Activated naive CD4-positive, alpha-beta T cell treated with Interleukin-2 at 50 U/mL for 16 hours (primary cell): ENCODE measurements at places on chromosomes 12 and 14.

GRCh38 chr12:104011253-104011652, 38.7 kb downstream of the GLT8D2 start:
- no peak for DNase-seq

GRCh38 chr12:102204025-102204424, 6.4 kb upstream of the PMCH start:
- no peak for DNase-seq

DNA sequence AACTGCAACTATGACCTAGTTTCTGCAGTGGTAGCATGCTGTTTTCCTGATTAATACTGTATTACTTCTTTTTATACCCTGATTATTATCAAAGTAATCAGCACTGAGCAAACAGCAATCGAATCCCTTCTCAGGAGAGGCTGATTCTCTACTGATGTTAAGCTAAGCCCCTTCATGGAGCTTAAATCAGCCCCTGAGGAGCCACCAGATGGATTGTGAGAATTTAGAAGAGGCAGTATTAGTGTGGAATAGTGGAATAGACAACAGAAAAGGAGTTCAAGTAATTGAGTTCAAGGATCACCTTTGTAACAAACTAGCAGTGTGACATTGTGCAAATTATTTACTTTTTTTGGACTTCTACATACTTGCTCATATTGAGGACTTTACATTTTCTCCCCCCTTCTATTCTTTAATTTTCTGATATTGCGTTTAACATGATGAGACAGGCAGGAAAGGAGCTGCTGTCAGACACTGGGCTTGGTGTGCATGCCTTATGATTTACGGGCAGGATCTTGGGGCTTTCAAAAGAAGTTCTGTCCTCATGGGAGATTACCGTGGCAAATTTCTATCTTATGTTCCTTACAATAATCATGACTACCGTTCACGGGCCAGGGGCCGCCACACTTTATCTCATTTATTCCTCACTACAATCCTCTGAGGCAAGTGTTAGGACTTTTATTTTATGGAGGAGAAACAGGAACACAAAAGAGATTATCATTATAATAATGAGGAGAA, 68.0 kb downstream of the PTPRR start:
- no peak for DNase-seq

DNA sequence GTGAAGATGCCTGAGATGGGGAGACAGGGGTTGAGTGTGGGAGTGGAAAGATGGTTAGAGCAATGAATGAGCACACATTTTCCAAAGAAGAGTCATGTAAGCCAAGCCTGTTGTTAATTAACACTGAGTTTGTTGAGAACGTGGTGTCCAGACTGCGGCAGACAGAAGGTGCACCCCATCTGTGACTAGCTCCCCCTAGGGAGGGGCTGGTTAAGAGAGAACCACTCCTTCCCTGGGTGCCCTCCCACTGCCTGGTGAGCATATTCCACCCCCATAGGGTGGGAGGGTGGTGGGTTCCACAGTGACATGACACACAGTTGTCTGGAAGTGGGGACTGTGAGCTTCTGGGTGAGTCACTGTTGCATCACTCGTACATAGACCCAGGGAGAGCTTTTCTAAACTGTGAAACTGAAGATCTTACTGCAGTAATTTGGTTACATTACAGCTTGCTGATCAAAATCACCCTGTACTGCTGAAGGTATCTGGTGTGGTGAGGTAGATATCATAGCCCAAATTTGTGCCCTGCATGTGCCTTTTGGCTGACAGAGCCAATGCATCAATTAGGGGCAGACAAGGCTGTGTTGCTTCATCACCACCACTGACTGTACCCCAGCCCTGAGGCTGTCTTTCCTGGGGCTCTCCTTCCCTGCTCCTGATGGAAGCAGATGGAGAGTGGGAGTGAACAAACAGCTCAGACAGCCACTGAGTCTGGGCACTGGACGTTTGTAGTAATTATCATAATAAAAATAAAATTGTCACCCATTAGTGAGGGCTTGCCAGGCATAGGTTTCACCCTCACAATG, 150.9 kb downstream of the EMP1 start:
- peak; percentile 60 for DNase-seq

GRCh38 chr14:67192366-67192765, 3.1 kb downstream of the GARIN2 start:
- no peak for DNase-seq

DNA sequence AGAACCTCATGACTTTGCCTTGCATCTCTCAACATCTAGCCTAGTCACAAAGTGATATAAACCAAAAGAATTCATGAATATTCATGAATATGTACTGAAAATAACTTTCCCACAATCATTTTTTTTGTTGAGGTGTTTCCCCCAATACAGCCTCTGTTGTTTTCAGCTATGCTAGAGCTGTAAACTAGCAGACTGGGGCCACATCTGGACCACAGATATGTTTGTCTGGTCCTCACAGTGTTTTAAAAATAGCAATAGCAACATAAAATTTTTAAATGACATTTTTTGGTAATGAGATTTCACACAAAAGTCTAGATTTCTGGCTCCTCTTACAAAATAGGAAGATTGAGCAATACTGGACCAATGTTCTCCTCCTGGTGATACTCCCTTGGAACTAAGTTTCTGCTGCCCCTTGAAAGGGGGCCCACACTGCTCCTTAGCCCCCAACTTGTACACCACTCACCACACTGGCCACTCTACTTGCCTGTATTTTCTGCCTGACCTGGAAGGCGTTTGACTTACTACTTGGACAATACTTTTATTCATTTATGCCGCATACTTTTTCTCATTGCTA, 81.2 kb downstream of the BMP4 start:
- DNase-seq: no peak

GRCh38 chr12:88985011-88985410, 367.3 kb downstream of the DUSP6 start:
- no peak for DNase-seq

DNA sequence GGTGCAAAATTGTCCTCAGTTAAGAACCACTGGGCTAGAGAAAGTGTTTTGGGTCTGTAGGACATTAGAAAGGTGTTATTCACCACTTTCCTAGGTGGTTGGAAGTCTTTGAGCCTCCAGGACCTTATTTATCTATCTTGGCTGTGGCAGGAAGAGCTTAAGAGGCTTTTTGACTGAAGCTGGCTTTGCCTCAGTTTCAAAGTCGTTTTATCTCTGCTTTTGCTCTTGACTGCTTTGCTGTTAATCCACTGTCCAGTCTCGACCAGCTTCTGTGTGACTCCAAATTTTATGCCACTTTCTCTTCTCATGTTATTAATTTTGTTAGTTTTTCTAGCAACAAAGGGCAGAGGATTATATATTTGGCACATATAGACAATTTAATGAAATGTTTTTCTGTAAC, 60.3 kb downstream of the PPHLN1 start:
- DNase-seq: no peak

- no peak for DNase-seq
These were observed 8.3 kb downstream of the TMX1 start for GRCh38 chr14:51248016-51248987.

DNA sequence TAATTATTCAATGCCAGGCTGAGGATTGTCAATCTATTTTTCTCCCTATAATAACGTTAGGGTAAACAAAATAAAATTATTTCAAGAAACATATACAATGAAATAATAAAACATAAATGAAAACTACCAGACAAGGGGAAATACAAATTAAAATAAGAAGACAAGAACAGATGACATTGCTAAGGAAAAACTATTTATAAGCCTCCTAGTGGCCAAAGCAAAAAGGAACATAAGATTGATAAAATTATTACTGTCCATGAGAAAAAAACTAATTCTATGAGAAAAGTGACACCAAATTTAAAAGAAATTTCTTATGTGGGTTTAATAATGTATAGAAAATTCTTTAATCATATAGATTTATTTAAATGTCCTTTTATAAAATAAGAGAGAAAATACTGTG, 294.7 kb downstream of the TTC6 start:
- DNase-seq: no peak

GRCh38 chr14:97367278-97367677, 570.1 kb downstream of the VRK1 start:
- no peak for DNase-seq

DNA sequence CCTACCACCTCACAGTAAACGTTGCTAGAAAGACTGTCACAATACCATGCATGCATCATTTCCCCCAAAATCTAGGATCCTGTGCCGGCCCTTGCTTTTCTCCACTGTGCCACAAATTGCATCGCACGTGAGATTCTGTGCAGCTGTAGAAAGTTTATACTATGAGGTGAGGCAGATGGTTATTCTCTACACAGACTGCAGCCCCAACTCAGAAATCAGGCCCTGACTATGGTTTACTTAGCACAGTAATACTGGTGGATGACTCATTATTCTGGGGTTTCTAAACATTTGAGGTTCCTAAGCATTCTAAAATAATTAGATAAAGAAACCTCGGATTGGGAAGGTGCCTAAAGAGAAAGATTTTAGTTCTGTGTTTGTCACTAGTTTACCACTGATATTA, 163.8 kb upstream of the CCDC198 start:
- DNase-seq: no peak

DNA sequence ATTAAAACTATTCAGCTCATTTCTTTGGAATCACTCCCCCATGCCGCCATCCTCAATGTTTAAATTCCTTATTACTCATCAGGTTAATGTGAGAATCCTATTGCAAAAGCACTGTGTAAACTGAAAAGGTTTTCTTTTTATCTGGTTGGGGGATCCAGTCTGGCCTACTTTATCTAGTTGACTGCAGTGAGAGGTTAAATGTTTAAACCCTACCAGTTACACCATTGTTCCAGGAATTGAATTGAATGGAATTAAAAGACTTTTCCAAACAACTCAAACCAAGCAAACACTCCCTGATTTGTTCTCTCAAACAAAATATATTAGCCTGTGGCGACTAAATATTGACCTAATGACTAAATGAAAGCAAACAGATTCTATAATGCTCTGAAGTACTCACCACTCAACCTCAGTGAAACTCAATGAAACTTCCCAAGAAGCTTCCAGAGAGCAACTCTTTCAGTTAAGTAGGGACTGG, 100.5 kb downstream of the VEZT start:
- DNase-seq: no peak

DNA sequence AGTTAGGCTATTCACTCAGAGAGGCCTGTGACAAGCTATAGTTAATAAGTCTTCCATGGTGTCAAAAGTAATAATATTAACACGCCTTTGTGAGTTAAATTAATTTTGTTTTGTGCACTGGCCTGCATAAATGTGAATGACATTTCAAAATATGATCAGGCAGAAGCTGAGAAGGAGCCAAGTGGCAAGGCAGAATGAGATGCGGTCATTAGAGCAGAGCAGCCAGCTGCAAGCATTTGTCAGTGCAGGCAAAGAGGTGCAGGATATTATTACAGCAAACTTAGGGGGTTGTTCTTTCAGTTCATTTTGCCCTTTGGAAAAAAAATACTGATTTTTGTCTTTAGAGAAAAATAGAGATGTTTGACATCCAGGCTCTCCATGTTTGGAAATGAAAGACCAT, 364.5 kb downstream of the PAWR start:
- no peak for DNase-seq

GRCh38 chr12:20364501-20364900, 3.8 kb upstream of the PDE3A start:
- no peak for DNase-seq

GRCh38 chr12:32083489-32083888, 23.2 kb upstream of the BICD1 start:
- DNase-seq: no peak

- no peak for DNase-seq
These were observed 9.1 kb downstream of the B4GALNT3 start for GRCh38 chr12:468671-469389.

GRCh38 chr14:106681568-106681967, 1155.2 kb downstream of the TMEM121 start:
- DNase-seq: no peak

DNA sequence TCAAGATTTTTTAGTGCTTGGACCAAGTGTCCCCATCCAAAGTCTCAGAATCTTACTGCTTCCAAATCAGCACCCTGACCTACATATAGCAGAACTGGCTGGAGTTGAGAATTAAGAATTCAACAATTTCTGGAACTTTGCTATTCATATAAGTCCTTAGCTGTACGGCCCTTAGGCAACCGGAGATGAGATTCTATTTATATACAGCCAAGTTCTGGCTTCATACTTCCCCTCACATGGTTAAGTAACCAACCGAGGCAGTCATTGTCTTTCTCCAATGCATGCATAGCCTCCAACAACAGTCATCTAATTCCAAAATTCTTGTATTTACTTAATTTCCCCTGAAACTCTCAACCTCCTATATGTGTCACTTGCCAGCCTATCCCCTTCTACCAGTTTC, 76.6 kb downstream of the SINHCAF start:
- DNase-seq: no peak

GRCh38 chr12:75447691-75448393, 32.7 kb upstream of the GLIPR1 start:
- DNase-seq: no peak

DNA sequence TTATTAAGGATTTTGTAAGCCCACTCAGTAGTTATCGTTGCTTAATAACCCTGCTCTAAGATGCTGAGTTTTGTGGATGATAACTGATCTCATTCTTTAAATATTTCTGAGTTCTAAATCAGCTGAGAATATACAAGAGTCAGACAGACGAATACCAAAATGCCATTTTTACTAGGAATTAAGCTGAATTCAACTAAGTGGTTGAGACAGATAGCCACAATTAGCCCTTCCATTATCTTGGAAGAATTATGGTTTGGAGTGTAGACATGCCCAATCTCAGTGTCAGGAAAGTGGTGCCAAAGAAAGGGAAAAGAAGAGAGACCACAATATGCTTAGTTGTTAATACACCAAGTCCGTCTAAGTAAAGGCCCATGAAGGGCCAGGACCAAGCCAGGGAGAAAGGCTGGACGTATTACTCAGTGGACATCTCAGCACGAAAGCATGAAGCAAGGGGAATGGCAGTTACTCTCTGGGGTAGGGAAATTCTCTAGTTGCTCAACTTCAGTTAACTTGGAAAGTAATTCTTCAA, 58.6 kb downstream of the KCNA5 start:
- no peak for DNase-seq
